ENCODE measurements at places on chromosomes 6 and 20.

- no peak for DNase-seq
These were observed 343.0 kb downstream of the QKI start for GRCh38 chr6:163757520-163757919.

DNA sequence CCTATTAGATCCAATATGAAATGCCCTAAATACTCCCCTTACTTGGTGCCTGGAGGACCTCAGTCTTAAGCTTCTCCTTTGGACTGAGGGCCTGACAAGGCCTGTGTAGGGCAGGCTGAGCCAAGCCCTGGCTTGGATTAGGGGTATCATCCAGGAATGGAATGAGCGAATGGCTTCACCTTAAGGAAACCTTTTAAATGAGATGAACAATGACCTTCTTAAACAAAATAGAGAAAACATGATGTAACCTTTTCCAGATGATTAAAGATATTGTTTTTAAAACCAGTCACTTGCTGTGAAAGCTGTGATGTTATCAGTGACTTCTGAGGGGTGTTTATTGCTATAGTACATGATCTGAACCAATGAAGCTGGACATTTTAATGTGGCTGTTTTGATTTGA, 55.5 kb downstream of the TRAF3IP2 start:
- no peak for DNase-seq

- DNase-seq, result no peak
These were observed at the start of gene ESR1 for GRCh38 chr6:151807513-151808370. Gene ESR1, plus strand, starts transcription at chr6:151807682. Its CDS starts 231 bp downstream, at chr6:151807913.

- DNase-seq, result no peak
These were observed 50.3 kb downstream of the MYB start for GRCh38 chr6:135231469-135231844.

DNA sequence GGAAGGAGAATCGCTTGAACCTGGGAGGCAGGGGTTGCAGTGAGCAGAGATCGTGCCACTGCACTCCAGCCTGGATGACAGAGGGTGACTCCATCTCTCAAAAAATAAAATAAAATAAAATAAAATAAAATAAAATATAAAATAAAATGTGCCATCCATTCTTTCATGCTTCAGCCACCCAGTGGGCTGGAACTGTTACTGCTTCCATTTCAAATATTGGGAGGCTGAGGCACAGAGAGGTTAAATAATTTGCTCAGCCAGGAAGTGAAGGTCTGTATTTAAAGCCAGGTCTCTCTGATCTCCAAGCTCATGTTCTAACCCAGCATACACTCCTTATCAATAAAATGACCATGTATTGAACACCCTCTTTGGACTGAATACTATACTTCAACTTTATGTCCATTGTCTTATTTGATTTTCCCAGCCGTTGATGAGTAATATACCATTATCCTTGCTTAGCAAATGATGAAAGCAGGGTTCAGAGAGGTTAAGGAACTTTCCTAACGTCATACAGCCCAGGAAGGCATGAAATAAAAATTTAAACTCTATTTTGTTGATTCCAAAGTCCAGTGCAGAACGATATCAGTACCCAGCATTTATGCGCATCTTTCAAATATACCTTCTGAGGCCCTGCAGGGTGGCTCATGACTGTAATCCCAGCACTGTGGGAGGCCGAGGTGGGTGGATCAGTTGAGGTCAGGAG, 25.8 kb upstream of the SLC9A8 start:
- DNase-seq, result no peak

DNA sequence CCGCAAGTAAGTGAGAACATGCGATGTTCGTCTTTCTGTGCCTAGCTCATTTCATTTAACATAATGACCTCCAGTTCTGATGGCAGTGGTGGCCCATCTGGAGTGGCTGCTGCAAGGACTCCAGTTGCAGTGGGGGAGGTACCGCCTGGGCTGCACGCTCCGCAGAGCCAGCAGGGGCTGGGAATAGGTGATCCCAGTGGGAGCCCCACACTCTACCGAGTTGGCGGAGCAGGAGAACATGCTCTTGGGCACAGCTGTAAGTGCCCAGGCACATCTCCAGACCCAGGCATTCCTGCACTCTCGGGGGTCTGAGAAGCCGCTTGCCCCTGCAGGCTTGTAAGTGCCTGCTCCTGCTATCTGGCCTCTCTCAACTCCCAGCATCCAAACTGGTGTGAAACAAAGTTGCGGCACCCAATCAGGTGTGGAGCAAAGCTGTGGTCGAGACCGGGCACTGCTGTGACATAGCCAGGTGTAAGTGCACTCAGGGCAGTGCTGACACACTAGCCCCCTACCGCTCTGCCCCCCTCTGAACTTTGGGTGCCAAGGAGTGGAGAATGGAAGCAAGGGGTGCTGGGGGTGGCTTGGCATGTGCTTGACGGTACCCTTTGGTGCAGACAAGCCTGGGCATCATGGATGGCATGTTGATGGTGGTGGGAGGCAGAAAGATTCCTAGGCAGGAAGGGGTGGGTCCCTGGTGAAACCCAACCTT, 130.2 kb downstream of the HTR1B start:
- no peak for DNase-seq

DNA sequence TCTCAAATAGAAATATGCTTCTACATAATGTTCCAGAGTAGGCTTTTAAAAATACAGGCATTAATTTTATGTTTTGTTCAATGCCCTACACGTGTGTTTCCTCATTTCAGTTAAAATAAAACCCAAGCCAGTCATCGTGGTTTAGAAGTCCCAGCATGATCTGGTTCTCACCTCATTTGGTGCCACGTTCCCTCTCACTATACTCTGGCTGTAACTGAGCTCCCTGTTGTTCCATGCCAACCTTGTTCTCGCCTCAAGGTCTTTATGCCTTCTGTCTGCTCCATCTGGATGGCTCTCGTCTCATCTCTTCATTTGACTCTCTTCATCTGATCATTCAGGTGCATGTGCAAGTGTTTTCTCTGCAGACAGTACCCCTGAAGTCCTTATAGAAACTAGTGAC, 32.6 kb downstream of the HDGFL1 start:
- DNase-seq, result no peak

DNA sequence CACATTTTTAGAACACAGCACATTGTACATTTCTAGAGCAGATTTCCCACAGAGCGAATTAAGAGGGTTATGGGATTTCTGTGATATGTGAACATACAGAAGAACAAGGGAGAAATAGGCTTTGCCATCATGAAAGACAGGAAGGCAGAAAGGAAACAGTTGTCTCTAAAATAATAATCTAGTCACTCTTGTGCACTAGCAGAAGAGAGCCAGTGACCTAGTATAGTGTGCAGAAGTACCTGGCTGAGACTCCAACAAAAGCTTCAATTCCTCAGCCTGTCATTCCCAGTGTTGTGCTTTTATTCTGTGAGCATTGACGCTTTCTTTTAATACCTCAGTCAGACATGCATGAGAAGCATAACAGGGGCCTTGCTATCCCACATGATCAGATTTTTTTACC, 17.8 kb upstream of the DCBLD1 start:
- no peak for DNase-seq

DNA sequence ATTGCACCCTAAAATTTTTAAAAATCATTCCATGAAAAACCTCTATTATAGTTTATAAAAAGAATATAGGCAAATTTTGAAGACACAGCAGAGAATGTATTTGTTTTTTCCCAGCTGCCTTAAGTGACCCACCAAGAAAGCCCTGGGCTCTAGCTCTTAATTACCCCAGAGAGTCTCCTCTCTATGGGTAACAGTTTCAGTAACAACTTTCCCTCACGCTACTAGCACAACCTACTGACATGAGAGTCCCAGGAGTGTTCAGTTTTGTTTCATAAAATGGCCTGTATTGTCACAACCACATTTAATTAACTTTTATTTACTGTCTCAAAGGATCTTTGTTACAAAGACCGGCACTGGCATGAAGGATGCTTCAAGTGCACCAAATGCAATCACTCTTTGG, 41.5 kb downstream of the FHL5 start:
- no peak for DNase-seq

DNA sequence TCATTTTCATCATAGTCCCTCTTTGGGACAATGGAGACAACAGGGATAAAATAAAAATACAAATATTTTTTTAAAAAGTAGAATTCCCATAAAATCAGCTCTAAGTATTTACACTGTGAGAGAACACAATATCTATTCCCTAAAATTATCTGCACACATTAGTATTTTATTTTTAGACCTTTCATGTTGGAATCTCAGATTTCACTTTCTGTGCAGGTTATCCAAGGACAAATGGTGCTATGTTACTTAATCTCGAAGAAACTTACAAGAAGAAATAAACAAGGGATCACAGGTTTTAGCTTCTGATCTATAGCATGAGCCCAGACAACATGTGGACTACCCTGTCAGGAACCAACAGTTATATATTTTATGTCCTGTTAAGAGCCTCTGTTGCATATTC, 23.0 kb upstream of the LYRM2 start:
- DNase-seq, result no peak

GRCh38 chr6:148358196-148358785, 15.7 kb downstream of the SASH1 start:
- DNase-seq, result no peak

GRCh38 chr6:163162007-163162873, 252.3 kb upstream of the QKI start:
- DNase-seq, result no peak

DNA sequence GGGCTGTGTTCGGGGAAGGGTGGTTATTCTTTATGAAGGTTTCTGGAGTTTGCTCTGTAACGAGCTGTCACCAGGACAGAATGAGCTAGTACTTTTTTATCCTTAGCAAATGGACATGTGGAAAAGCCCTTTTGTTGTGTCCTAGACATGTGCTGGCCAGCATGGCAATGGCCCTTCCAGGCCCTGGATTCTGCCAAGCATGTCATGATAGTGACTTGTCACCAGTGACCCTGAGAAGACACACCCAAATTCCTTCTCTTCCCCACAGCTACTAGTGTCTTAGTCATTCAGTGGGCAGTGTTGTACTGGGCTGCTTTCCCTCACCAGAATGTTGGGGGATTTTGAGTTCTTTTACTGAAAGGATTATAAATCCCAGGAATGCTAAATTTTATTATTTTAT, 74.0 kb upstream of the XRN2 start:
- no peak for DNase-seq

GRCh38 chr6:17519120-17519519, 81.0 kb upstream of the FAM8A1 start:
- no peak for DNase-seq

GRCh38 chr6:43699564-43700186, 12.1 kb upstream of the MRPS18A start:
- no peak for DNase-seq

DNA sequence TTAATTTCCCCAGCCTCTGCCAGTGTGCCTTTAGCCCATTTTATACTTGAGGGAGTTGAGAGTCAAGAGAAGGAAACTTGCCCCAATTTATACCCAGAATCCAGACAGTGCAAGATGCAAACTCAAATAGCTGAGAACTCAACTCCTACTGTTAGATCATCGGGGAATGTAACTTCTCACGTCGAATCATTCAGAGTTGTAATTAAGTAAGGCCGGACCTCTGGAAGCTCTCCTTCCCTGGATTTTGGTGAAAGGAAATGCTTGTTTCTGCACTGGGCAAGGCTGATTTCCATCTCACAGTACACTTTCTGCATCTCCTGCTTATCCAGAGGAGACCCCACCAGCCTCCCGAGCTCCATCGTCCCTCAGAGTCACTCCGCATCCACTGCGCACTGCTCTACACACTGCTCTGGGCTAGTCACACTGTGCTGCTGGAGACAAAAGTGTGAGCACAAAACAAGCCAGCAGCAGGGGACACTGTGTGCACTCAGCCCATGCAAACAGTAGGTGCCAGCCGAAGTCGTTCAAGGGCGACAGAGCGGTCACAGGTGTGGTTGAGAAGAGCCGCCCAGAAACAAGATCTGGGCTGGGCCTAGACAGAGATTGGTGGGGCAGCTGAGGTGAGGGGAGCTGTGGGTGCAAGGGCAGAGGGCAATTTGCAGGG, 150.4 kb upstream of the QKI start:
- no peak for DNase-seq

- DNase-seq, result no peak
These were observed 157.8 kb upstream of the PREP start for GRCh38 chr6:105560611-105561066.

- peak; percentile 82 for DNase-seq
These were observed 222.0 kb upstream of the PDE10A start for GRCh38 chr6:165884813-165885765.

GRCh38 chr20:40589581-40589980, 99.5 kb downstream of the MAFB start:
- no peak for DNase-seq

DNA sequence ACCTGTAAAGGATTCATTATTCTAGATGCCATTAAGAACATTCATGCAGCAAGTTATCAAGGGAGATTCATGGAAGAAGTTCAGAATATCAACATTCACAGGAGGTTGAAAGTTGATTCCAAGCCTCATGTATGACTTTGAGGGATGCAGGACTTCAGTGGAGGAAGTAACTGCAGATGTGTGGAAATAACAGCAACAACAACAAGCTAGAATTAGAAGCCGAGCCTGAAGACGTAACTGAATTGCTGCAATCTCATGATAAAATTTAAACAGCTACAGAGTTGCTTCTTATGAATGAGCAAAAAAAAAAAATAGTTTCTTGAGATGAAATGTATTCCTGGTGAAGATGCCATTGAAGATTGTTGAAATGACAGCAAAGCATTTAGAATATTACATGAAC, 73.3 kb upstream of the NXT1 start:
- DNase-seq, result no peak

GRCh38 chr20:61126369-61127195, 125.5 kb upstream of the CDH4 start:
- no peak for DNase-seq

DNA sequence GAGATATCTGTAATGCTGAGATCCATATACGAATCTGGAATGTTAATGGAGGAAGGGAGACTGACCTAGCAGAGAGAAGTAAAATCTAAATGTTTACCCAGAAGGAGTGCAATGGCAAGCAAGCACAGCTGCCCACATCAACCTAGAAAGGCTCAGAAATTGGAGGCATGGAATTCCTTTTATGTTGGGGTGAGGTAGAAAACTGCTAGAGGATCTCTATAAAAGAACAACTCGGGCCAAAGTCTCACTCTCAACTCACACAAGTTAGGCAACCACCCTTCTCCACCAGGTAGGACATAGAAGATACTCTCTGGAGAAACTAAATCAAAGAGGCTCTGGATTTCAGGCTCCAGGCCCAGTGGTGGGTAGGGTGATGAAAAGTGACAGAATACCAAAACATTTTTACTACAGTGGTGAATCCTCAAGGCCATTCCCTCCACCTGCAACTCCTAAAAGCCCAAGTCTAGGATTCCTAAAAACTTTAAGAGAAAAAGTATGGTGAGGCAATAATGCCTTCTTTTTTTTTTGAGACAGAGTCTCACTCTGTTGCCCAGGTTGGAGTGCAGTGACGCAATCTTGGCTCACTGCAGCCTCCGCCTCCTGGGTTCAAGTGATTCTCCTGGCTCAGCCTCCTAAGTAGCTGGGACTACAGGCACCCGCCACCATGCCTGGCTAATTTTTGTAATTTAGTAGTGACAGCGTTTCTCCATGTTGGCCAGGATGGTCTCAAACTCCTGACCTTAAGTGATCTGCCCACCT, 9.5 kb upstream of the ADGRG6 start:
- DNase-seq, result no peak

GRCh38 chr20:37417617-37418467, 71.9 kb downstream of the SRC start:
- no peak for DNase-seq

- DNase-seq, result no peak
These were observed 20.4 kb upstream of the MCUR1 start for GRCh38 chr6:13834790-13835189.

- DNase-seq, result no peak
These were observed 22.3 kb upstream of the KCNK16 start for GRCh38 chr6:39344821-39345280.

All from left kidney (tissue), 8 donors.